ENCODE measurements at places on chromosomes 3 and 15.

DNA sequence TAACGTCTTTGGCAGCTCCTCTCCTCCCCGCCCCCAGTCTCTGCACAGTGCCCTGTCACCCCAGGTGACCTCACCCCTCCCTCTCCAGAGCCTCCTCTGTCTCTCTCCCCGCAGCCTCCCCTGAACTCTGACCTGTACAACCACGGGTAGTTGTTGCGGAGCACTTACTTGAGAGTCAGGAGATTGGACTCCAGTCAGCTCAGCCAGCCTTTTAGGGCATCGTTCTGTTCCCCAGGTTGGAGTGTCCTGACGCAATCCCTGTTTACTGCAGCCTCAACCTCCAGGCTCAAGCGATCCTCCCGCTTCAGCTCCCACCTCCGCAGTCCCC is 177.7 kb downstream of the UACA start:
- no peak for DNase-seq

- no peak for DNase-seq
Observed at GRCh38 chr3:187669675-187670504, at the start of gene SST. Gene SST (minus strand): TSS chr3:187670394. CDS start chr3:187670291, 103 bp downstream.

DNA sequence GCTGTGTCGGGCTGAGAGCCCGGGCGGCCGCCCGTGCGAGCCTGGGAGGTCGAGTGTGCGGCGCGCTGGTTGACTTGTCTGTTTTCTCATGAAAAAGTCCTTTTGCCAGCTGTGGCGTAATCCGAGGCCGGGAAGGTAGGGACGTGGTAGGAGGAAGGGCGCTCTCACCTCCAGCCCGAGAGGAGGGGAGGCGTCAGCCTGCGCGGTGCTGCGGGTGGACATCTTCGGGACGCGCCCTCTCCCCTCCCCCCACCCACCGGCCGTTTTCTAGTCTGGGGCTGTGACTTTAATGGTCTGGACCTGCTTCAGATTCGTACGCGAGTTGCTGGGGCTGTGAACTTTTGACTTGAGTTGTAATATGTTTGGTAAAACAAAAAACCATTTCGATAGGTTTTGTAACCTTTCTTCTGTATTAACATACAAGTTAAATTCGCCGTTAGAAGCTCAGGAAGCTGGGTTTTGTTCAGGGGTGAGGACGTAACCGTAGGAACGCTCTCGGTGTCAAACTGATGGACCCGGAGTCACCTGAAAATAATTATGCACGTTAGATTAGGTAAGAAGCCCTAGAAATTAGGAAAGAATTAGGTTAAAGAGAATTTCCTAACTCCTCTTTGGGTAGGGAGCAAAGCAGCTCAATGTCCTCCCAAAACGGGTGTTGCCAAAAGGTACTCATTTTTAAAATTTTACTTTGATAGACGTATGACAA is 762 bp downstream of the NCK1 start:
- DNase-seq, result peak; percentile 6

DNA sequence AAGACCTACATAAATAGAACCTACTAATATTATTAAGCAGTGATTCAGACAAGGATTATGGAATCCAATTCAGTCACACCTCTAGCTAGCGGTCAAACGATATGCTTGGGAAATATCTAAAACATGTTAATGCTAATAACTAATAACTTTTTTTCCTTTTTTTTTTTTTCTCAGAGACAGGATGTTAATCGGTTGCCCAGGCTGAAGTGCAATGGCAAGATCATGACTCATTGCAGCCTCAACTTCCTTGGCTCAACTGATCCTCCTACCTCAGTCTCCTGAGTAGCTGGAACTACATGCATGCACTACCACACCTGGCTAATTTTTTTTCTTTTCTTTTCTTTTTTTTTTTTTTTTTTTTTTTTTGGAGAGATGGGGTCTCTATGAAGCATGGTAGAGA is 124.1 kb downstream of the NR2E3 start:
- DNase-seq, result no peak

DNA sequence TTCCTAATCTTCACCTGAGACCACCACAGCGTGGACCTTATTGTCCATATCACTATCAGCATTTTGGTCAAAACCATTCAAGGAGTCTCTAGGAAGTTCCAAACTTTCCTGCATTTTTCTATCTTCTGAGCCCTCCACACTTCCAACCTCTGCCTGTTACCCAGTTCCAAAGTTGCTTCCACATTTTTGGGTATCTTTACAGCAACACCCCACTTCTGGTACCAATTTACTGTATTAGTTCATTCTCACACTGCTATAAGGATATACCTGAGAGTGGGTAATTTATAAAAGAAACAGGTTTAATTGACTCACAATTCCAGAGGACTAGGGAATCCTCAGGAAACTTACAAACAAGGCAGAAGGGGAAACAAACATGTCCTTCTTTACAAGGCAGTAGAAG is 103.3 kb upstream of the CBLB start:
- DNase-seq, result no peak

- no peak for DNase-seq
Observed at GRCh38 chr15:88994286-88994685, 81.1 kb upstream of the MFGE8 start.

DNA sequence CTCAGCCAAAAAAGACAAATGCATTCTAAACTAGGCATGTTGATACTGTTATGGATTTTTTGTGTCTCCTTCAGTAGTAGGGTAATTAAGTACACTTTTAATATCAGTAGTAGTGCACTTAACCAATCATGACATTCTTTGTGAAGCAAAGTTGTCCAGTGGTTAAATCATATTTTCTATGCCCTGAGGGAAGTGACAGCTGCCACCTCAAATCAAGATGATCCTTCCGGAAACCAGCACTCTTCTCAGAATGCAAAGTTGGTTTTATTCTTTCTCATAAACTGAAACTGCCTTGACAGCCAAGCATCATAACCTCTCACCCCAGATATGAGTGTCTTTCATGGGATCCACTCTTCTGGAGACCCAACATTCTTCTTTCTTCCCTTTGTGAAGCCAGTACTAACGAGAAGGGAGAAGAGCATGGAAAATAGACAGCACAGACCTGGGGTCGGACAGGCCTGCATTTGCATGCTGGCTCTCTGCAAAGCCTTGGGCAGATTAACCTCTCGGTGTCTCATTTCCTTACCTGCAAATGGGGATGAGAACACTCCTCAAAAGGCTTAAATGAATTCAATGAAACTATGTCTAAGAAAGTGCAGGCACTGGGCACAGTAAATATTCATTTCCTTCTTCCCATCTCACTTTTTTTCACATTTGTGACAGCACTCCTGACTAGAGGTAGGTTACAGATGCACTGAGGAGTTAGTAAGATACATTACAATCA is 13.2 kb downstream of the AAGAB start:
- DNase-seq, result no peak

- no peak for DNase-seq
Observed at GRCh38 chr3:156668073-156668763, 6.2 kb upstream of the TIPARP start.

GRCh38 chr3:108552267-108553159 is 36.7 kb downstream of the CIP2A start:
- no peak for DNase-seq

DNA sequence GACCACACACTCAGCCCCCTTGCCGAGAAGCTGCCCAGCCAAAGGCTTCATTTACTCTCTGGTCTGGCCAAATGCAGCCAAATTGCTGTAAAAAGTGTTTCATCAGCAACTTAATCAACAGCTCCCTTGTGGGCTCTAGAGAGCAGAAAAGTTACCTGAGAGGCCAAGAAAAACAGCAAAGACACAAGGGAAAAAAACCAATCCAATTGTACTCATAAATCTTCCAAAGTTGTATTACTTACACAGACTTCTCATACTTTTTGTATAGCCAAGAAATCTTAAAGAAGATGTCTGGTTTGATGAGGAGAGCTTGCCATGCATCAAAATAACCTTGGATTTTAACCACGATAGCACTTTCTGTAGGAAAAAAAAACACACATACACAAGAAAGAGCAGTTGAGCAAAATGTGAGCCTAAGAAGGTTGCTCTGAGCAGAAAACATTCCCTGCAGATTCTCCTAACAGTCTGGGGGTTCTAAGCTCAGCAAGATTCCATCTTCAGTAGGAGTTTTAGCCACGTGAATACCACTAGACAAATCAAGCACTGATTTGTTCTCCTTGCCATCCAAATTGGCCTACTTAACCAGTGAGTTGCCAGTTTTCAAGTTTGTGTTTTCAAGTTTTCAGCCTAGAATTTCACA is 120.0 kb downstream of the CYP19A1 start:
- DNase-seq, result no peak
